Activated B cell treated with CpG ODN at 0.5 μM for 24 hours (primary cell): ENCODE measurements at places on chromosomes 7 and 10.

DNA sequence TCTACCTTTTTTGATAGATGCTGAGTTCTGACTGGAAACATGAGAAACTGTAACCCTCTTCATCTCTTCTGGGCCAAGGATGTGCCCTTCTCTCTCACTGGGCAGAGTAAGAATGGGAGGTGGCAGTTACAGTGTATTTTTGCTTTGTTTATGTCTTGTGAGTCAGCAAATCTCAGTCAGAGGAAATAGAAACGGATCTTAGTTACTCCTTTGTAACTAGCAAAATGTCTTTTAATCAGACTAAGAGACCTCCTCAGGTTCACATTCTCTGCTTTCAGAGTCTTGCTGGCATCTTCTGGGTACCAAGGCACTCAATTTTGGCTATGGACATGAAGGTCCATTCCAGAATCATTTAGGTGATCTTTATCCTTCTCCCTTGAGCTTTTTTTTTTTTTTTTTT is 70.9 kb downstream of the HHEX start:
- H3K27ac ChIP-seq = no peak overlapping the region
- no peak for DNase-seq
- H3K4me1 ChIP-seq = peaks cover 65% of the 10 kb centered on the region
- no peaks in the 10 kb centered on the region for H3K36me3 ChIP-seq
- no peaks in the 10 kb centered on the region for H3K27me3 ChIP-seq

DNA sequence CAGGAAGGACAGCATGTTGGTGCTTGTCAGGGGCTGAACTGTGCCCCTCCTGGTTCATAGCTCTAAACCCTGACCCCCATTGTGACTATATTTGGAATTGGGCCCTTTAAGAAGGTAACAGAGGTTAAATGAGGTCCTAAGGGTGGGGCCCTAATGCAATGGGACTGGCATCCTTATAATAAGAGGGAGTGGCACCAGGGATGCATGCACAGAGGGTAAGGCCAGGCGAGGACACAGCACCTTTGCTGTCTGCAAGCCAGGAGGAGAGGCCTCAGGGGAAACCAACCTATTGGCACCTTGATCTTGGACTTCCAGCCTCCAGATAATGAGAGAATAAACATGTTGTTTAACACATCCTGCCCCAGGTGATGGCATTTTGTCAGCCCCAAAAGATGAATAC is 61.3 kb upstream of the EBF3 start:
- no peak overlapping the region for H3K4me3 ChIP-seq
- H3K27me3 ChIP-seq = no peaks in the 10 kb centered on the region
- no peaks in the 10 kb centered on the region for H3K36me3 ChIP-seq
- H3K4me1 ChIP-seq = no peaks in the 10 kb centered on the region

DNA sequence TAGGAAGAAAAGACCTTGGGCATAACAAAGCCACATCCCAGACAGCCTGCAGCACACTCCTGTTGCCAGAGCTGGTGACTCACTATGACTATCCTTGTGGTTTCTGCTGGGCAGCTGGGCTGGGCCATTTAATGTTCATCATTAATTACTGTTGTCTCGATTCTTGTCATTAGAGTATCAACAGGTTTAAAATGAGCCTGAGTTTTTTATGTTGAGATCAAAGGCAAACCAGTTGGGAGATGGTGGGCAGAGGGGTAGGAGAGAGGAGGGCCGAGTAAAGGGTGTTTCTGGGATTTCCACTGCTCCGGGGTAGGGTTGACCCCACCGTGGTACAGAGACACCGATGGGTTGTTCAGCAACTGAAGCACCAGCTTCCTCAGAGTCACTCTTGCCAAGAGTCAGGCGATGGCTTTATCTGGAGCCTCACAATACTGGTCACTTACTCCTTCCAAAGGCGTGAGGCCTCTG is 128.7 kb upstream of the LYZL1 start:
- H3K4me1 ChIP-seq = no peaks in the 10 kb centered on the region
- H3K27me3 ChIP-seq = no peaks in the 10 kb centered on the region
- no peak for DNase-seq

- DNase-seq = no peak
- H3K4me1 ChIP-seq = peaks cover 3% of the 10 kb centered on the region
- H3K27ac ChIP-seq = no peak overlapping the region
- no peaks in the 10 kb centered on the region for H3K36me3 ChIP-seq
Observed at GRCh38 chr10:126016156-126016805, 119.9 kb downstream of the FANK1 start.

DNA sequence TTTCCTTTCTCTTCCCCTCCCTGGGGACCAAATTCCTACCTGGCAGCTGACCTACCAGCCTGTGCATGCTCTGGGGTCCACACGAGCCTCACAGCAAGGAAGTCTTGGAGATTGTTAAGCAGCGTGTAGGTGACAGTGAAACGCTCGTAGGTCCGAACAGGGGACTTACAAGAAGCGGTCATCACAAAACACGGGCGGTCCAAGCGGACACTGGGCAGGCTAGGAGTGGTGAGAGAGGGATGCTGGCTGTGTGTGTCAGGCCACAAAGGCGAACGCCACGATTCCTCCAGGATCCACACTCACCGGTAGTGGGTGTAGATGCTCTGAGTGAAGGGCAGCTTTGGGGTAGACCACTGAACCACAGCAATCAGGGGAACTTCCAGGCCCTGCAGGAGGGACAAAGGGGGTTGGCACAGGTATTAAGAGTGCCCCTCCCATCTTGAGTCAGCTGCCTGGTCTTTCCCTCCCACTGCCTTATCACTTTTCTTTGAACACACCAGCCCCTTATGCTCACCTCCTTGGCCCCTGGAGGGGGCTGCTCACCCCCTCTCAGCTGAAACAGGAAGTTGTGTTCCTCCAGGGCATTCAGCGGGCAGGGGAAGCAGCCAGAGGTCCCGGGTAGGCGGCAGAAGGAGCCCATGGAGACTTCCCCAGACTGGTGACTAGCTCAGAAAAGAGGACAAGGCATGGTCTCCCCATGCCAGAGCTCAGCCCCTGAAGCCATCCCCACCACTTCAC is 2.0 kb downstream of the TRAPPC14 start:
- DNase-seq = no peak
- no peaks in the 10 kb centered on the region for H3K27me3 ChIP-seq
- H3K36me3 ChIP-seq = peaks cover 49% of the 10 kb centered on the region
- H3K4me1 ChIP-seq = peaks cover 55% of the 10 kb centered on the region
- H3K27ac ChIP-seq = peak overlapping the region; percentile 83
- H3K4me3 ChIP-seq = peak overlapping the region; percentile 81

DNA sequence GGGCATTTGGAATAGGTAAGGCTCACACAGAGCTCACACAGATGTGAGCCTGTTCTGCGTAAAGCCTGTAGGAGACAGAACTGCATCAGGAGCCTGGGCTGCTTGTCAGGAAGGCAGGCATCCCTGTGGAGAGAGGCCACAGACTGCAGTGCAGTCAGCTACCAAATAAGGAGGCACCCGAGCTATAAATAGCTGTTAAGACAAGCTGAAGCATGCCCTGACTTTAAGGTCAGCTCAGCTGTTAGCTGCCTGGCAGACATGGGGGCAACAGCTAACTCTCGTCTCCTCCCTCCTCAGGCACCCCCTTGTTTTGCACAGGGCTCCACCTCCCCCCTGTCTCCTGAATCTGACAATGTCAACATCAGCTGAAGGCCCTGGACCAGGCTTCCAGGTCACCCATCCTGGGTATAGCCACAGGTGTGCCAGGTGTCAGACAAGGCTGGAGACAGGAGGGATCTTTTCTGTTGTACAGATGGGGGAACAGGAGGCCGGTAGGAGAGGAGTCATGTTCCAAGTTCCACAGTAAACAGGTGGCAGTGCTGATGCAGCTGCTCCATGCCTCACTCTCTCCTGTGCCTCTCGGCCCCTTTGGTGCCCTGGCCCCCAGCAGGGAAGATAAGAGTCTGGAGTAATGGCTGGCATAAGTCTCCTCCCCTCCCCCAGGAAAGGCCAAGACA is 27.6 kb upstream of the MKRN1 start:
- no peaks in the 10 kb centered on the region for H3K4me1 ChIP-seq
- H3K36me3 ChIP-seq = no peaks in the 10 kb centered on the region
- no peak overlapping the region for H3K27ac ChIP-seq
- DNase-seq = no peak

DNA sequence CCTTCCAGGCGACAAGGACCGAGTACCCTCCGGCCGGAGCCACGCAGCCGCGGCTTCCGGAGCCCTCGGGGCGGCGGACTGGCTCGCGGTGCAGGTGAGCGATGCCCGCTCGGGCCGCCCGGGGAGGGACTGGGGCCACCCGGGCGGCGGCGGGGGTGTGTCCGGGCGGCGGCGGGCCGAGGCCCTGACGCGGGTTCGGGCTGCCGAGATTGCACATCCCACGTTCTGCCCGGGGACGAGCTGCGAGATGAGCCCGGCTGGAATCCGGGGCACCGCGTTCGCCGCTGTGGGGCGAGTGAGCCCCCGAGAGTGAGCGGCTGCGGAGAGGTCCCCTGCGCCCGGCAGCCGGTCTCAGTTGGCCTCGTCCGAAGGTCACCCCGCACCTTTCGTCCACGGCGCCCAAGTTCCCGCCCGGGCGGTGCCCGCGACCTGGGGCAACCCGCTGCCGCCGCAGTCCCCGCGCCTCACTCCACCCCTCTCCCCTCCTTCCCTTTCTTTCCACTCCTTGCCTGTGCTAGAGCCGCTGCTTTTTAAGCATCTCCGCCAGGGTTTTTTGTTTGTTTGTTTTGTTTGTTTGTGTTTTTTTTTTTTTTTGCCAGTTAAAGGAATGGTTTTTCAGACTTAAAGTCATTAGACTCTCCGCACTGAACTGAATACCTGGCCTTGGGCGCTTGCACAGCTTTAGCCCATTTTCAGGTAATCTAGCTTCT is 515 bp downstream of the RALA start:
- DNase-seq = no peak
- H3K4me1 ChIP-seq = peaks cover 56% of the 10 kb centered on the region
- H3K36me3 ChIP-seq = peaks cover 14% of the 10 kb centered on the region

GRCh38 chr7:118312051-118312450 is 87.5 kb downstream of the ANKRD7 start:
- no peaks in the 10 kb centered on the region for H3K4me1 ChIP-seq
- no peaks in the 10 kb centered on the region for H3K36me3 ChIP-seq
- H3K4me3 ChIP-seq = no peak overlapping the region
- DNase-seq = no peak
- H3K27me3 ChIP-seq = no peaks in the 10 kb centered on the region

DNA sequence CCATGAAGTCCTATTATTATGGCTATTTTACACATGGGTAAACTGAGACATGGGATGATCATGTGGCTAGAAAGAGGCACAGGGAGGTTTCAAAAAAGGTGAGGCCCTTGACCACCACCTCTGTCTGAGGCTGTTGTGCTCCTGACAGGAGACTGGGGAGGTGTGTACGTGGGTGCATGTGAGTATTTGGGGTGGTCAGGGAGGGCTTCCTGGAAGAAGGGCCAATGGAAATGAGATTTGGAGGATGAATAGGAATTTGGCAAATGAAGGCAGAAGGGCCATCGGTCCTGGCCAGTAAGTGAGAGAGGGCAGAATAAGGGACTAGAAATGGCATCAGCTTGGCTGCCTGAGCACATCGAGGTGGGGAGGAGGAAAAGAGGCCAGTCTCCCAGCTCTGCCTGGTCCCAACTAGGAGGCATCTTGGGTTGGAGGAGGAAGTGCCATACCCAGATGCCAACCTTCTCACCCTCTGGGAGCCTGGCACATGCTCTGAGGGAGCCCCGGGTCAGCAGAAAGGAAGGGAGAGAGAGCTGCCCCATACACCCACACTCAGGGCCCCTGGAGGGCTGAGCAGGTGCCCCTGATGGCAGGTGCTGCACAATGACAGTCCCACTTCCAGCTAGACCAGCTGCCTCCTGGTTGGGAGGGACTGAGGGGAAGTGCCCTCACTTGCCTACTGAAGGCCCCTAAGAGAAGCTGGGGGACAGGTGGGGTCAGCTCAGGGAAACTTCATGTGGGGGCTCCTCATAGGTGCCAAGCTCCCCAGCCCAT is 47.7 kb downstream of the CDH23 start:
- no peaks in the 10 kb centered on the region for H3K4me1 ChIP-seq
- no peak for DNase-seq
- H3K4me3 ChIP-seq = no peak overlapping the region
- no peaks in the 10 kb centered on the region for H3K36me3 ChIP-seq
- H3K27ac ChIP-seq = no peak overlapping the region

- no peaks in the 10 kb centered on the region for H3K4me1 ChIP-seq
- H3K27me3 ChIP-seq = no peaks in the 10 kb centered on the region
- H3K27ac ChIP-seq = no peak overlapping the region
Observed at GRCh38 chr10:55550236-55550635, 749.2 kb upstream of the PCDH15 start.

GRCh38 chr10:88108115-88108610 is 244.7 kb downstream of the PTEN start:
- H3K27me3 ChIP-seq = no peaks in the 10 kb centered on the region
- H3K36me3 ChIP-seq = no peaks in the 10 kb centered on the region
- peak overlapping the region; percentile 55 for H3K4me3 ChIP-seq
- DNase-seq = no peak

DNA sequence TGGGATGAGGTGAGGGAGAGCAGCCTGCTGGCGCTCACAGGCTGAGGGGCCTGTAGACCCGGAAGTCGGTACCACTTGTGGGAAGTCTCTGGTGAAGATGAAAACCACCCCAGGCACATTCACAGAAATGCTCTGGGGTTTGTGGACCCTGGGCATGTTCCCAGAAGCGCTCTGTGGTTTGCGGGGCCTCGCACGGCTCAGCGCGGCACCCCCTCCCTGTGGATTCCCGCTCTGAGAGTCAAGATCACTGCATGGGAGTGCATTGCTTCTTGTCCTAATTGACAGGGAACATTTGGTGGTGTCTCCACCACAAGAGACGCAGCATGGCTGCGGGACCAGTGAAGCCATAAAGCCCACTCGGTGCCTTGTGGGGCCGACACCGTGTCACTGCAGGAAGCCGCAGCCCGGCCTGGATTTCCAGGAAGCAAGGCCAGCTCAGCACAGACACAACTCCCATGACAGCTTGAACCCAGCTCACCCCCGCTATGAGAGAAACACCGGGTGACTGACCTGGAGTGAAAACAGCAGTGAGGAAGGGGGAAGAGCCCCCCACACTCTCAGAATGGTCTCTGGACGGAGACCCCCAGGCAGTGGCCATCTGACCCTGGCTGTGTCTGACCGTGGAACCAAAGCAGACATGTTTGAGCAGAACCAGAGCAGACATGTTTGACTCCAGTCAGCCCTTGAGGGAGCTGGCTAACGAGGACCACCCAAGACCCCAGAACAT is 157.2 kb downstream of the PTPRN2 start:
- no peak overlapping the region for H3K4me3 ChIP-seq
- H3K36me3 ChIP-seq = no peaks in the 10 kb centered on the region
- no peak overlapping the region for H3K27ac ChIP-seq
- H3K27me3 ChIP-seq = no peaks in the 10 kb centered on the region
- DNase-seq = no peak

DNA sequence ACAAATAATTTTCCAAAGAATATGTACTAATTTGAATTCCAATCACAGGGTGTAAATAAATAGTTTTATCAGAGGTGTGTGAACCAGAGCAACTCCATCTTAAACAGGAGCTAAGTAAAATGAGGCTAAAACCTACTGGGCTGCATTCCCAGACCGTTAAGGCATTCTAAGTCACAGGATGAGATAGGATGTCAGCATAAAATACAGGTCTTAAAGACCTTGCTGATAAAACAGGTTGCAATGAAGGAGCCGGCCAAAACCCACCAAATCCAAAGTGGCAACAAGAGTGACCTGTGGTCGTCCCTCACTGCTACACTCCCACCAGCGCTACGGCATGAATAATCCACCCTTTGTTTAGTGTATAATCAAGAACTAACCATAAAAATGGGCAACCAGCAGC is 291.7 kb upstream of the SEMA3D start:
- no peak overlapping the region for H3K27ac ChIP-seq
- no peak overlapping the region for H3K4me3 ChIP-seq
- H3K36me3 ChIP-seq = no peaks in the 10 kb centered on the region
